ENCODE measurements at places on chromosomes 12 and 14.

GRCh38 chr14:32657081-32657480, 281.6 kb upstream of the NPAS3 start:
- no peak for DNase-seq

DNA sequence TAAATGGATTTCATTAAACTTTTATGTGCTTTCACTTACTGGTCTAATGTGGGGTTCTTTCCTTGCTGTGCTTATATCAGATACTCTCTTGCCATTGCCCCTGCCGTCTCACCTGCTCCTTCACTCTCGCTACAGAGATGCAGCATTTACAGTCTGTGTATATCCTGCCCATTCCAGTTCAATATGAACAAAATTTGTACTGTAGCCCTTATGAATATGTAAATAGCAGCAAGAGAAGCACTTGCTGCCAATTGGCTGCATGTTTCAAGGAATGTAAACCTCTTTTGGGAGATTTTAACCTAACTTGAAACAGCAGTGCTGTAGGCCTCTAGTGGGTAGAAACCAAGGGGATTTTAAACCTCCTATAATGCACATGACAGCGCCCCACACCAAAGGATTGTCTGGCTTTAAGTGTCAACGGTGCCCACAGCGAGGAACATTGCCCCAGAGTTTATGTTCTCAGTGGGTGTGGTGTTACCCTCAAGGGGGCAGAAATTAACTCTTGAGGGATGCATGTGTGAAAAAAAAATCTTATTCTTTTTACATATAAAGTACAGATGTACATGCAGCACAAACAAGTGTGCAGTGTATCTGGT, 19.1 kb downstream of the PCNX1 start:
- no peak for DNase-seq

GRCh38 chr12:124668602-124669001, 101.2 kb upstream of the NCOR2 start:
- no peak for DNase-seq

DNA sequence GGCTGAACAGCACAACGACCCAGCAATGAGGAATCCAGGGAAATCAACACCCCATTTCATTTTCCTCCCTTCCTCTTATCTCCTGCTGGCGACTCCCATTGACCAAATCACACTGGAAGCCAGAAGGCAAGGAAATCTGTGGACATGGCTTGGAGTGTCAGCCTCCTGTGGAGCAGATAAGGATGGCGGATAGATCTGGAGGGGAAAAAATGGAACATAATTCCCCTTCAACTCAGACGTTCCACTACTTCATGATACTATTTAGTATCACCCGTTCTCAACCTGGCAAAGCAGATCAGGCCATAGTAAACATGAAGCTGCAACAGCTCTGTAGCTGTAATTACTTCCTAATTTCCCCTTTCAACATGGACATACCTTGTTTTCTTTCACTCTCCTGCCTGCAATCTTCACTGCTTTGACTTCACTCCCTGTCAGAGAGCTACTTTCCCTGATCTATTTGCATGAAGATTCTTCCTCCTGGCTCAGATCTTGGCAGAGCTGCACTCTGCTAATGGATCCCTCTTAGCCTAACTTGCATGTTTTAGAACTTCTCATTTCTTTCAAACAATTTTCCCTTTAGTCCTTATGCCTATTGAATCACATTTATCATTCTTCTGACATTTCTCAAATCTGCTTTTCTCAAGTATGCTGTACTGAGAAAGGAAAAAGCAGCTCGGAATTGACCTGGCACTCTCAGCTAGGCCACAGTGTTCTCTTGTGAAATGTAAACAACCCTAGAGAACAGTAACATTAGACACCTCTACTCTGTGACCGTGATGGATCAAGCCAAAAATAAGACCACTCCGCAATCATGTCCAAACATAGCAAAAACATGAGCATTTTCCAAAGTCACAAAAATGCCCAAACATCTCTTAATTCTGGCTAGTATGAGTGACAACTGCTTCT, 135.1 kb downstream of the ETNK1 start:
- DNase-seq: no peak

DNA sequence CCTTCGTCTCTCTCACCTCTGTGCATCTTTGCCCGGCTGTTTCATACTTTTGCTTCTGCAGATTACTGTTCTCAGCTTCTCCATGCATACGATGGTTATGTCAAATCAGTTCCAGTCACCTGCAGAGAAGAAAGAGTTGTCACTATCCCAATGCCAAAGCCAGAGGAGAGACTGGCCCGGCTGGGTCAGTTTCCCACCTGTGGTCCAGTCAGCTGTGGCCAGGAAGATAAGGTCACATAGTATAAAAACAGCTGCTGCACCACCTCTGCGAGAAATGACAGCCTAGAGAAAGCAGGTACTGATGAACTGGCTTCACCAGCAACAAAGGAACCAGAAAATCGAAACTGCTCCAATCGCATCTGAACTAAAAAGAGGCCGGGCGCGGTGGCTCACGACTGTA, 6.4 kb upstream of the P2RX4 start:
- no peak for DNase-seq

- no peak for DNase-seq
Measured at GRCh38 chr12:112439769-112440168, 21.0 kb downstream of the PTPN11 start.

- DNase-seq: no peak
Measured at GRCh38 chr12:116538682-116539305, 20.4 kb upstream of the MAP1LC3B2 start.

- DNase-seq: no peak
Measured at GRCh38 chr12:87381742-87382141, 647.5 kb downstream of the C12orf50 start.

DNA sequence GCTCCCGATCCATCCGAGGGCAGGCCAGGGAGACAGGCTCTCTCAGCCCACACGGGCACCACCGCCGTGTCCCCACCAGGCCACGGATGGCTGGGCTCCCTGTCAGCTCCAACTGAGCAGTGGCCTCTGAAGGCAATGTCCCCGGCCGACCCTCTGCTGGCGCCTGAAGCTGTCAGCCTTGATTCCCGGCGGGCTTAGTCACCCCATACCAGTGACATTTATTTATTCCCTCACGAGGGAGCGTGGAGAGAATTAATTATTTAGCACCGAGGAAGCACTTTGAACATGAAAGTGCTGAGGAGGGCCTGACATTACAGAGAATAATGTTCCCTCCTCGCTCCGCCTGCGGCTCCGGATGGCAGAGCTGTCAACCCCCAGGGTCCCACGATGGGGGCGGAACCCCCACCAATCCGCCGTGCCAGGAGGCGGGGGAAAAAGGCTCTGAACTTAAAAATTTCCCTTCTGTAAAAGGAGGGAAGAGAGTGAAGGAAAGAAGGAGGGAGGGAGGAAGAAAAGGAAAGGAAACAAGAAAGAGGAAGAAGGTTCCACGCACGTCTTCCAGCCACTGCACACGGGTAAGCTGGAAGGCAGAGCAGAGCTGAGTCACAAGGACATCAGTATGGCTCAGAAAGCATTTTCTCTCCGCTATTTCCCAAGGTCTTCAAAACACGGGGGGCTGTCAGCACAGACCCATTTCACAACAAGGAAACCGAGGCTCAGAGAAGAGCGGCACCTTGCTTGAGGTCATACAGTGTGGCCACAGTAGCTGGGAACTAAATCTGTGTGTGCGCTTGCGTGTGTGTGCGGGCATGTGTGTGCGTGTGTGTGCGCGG, 108.7 kb upstream of the NCOR2 start:
- DNase-seq: no peak

DNA sequence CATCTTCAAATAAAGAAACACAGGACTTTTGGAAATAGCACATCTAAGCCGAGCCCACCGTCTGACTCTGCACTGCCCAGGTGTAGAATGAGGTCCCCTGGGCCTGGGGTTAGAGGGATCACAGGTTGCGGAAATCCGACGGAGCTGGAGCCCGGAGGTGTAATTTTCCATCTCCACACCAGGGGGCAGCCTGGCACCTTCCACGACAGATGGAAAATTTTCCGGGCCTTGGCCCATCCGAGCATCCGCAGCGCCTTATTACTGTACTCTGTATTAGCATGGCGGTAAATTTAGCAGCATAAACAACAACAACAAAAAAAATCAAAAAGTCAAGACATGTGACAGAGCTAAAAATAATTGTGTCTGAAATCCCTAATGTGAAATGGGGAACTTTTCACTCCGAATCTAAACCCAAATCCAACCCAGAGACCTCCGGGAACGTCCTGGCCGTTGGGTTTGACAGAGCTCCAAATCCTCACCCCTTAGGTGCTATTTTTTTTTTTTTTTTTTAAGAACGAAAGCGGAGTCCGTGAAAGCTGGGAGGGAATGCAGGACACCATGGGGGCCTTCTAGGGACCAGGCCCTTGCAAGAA, 93.9 kb downstream of the KSR2 start:
- peak; percentile 87 for DNase-seq

DNA sequence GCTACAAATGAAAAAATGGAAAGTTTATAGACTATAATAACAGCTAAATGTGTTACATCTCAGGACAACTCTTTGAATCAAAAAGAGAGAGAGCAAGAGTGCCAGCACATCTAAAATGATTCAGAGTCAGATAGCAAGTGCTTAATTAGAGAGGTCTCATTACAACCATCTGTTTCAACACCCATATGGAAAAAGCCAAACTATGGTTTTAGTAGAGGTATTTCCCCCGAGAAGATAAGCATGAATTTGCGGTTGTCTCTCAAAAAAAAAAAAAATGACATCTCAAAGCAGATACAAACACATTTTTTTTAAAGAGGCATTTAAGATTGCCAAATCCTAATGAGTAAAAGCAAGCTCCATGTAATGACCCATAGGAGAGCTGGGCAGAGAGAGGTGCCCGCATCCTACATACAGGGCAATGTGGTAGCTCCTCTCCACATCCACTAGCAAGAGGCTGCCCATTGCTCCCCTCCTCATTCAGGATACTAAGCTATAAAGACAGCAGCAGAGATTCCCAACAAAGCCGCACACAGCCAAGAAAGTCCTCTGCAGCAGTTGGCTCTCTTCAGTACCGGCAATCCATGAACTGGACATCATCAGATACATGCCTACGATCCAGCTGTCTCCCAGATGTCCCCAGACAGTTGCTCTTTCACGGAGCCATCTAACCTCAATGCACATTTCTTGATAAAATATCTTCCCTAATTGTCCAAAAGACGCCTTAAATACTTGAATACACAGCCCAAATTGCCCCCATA, 100.4 kb downstream of the EFCAB11 start:
- no peak for DNase-seq

GRCh38 chr12:119208626-119209061, 29.9 kb downstream of the HSPB8 start:
- no peak for DNase-seq

- DNase-seq: no peak
Measured at GRCh38 chr12:70667253-70667652, 30.0 kb upstream of the PTPRB start.

DNA sequence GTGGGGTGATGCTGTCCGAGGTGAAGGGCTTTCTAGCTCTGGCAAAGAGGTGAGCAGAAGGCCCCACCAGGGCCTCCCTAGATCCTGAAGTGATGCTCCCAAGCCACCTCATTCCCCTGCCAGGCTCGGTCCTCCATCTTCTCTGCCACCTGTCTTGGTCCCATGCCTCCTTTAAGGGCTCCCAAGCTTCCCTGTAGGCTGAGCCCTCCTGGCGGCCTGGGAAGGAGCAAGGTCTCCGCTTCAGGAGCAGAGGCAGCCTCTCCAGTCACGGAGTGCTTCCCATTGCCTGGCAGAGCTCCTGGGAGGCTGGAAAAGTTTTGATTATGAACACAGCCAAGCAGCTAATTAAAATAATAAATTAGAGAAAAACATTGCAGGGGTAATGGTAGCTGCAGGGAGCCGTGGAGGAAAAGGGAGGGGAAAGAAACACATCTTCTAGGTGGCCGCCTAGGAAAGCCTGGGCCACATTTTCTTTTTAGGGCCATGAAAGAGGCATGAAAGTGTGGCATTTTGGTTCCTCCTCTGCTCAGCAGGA, 160.0 kb upstream of the PRMT8 start:
- no peak for DNase-seq

DNA sequence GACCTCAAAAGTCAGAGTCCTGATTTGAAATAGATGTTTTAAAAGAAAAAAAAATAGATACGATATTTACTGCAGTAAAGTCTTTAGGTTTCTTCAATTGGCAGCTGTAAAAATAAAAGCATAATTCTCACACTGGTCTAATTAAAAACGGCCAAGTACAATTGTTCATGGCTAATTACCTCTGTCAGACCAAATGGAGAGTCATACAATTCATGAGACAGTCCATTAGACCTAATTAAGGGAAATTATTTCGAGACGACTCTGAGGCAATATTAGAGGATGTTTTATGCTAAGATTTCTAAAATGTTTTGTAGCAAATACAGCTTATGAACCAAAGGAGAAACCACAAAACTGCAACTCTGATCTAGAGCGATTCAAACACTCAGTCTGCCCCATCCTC, 131.3 kb downstream of the PHLDA1 start:
- DNase-seq: no peak

DNA sequence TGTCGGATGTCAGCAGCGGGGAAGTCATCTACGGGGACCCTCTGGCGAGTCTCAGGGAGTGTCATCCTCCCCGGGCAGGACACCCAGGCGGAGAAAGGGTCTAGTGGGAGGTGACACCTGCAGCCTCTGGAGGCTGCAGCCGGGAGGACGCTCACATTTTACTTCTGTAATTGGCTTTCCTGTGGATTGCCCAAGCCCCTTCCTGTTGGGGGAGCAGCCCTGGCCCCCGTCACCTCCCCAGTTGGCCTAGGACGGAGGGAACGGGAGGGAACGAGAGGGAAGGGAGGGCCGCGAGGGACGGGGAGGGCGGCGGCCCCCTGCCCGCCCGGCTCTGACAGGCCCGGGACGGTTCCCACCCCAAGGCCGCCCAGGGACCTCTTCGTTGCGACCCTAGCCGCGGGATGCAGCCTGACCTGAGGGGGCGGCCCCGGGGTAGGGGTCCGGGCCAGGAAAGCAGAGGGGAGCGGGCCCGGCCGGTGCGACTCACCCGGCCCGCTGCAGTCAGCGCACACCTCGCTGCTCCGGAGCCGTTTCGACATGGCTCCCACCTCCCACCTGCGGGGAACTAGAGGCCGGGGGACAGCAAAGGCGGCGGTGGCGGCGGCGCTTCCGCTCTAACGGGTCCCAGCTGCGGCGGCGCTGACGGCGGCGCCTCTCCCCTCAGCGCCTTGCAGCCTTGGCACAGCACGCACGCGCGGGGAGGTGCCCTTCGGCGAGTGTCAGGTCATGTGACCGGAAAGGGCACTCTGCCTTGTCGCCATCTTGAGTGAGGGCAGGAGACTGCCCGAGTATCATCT, at the start of gene GIT2:
GIT2 (minus strand) TSS at position 683 of the 797 bp plus-strand sequence; CDS start at position 539, 144 bp downstream.
- peak; percentile 94 for DNase-seq

DNA sequence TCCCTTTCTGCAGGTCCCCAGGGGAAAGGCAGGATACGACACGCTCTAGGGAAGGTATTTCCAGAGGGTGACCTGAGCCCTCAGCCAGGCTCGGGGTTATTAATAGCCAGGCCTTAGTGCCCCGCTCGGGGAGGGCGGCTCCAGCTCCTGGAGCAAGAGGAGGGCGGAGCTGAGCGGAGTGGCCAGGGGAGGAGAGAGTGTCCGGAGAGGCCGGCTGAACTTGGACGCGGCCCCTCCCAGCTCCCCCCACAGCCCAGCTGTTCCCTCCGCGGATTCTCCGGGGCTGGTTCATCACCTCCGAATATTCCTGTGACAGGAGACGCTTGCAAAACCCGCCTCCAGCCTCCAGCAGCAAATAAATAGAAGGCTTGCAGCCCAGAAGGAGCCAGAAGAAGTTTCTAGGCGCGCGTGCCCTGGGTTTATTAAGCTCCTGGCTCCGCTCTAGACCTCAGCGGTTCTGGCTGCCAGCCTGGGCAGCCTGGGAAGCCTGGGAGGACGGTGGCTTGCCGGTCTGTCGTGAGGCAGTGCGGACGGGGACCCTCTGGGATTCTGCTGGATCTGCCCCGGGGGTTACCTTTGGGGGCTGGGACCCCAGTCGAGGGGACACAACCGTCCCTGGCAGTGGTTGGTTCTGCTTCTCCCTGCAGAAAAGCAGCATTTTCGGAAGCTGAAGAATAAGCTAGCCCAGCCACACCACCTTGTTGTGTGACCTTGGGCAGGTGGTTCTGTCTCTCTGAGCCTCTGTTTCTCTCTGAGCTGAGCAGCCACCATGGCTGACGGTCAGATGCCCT, at the start of gene HSPB8:
HSPB8 (plus strand) TSS at position 388 of the 791 bp plus-strand sequence; CDS start at position 770, 382 bp downstream.
- DNase-seq: no peak

Data from stimulated activated CD8-positive, alpha-beta memory T cell treated with anti-CD3 and anti-CD28 coated beads, Interleukin-4, amount 100 ng/mL, for 48 hours (primary cell).